ENCODE measurements at places on chromosomes 1 and 21.
A peak's percentile ranks its signal among the peaks of the same experiment; 100 is the strongest.

DNA sequence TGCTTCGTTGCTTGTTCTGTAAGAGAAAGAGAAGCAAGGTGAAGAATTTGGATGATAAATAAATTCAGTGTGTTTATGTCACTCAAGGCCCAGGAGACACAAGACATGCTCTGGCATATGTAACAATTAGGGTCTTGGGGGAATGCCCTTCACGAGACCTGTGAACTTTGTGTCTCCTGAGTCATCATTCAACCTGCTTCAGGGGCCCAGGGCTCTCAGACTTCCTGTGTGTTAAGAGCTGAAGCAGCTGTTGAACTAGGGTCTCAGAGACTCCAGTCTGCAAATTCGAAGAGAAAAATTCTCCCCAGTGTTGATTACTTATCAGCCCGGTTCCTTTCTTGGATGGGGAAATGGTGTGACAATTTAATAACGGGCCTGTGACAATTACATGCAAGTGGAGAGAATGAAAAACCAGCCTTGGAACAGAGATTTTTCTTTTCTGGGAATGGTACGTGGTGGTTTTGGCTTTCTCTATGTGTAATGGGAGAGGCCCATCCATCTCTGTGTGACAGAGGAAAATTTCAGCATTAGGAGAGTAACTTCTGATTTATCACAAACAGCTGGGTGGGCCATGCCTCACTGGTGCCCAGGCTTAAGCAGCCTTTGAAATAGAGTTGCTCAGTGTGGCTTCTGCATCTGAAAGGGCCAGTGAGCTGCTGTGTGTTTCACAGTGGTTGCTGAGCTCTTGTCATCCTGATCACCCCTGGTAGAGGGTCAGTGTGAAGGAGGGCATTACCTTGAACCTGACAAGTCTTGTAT lies 22.4 kb downstream of the HUNK start:
- DNase-seq, result no peak

DNA sequence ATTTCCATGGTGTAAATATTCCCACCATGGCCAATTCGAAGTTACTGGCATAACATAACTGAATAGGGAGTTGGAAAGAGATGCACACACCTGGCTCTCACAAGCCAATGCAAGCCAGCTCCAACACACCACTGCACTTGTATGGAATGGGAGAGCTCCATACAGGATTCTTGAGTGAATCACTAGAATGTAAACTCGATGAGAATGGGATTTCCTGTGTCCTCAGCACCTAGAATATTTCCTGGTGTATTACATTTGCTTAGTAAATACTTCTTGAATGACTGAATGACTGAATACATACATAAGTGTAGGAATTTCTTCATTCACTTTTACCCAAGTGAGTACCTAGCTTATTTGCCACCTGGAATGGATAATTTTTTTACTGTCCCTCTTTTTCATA lies 16.2 kb upstream of the PPIE start:
- no peak for DNase-seq

DNA sequence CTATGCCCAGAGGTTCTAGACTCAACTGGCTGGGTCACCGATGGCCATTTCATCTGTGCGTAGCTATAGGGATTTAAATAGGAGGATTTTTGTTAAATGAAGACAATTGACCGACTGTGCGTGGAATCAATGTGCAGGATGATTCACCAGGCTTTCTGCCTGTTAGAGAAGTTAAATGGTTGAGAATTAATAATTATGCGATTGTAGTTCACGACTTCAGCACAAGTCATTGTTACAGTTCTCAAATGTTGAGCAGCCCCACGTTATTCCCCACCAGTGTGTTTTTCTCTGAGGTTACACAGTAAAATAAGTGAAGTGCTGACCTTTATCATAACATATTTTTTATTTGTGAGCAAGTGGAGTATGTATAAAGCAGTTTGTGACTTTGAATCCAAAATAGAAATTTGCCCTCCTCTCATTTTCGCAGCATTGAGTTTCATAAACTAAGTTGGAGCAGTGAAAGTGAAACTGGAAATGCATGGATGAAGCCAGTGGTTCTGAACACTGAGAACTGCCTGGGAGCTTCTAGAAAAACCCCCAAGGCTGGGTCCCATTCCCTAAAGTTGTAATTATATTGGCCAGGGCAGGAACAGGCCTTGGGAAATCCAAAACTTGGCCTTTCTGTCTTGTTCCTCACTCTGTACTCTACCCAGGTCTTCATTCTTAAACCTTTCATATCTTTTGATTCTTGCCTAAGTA lies 102.6 kb downstream of the GALNT2 start:
- DNase-seq, result no peak

DNA sequence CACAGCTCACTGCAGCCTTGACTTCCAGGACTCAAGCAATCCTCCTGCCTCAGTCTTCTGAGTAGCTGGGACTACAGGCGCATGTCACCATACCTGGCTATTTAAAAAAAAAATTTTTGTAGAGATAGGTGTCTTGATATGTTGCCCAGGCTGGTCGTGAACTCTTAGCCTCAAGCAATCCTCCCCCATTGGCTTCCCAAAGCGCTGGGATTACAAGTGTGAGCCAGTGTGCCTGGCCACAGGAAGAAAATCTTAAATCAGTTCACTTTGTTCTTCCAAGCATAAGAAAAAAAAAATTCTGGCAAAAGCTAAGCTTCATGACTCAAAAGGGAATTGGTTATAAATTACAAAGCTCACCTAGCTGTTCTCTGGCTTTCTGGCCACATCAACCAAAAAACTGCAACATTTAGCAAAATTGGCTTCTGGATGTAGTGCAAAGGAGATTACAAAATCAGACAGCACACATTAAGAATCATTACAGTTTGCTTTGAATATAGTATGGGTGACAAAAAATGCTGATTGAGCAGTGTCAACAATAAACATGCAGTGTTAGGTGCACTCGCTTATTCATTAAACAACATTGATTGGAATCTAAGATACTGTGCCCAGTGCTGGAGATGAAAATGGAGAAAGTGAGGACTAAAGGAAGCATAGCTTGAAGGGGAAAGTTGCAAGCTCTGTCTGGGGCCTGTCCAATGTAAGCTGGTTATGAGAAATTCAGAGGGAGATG lies 76.7 kb downstream of the KCTD3 start:
- no peak for DNase-seq

GRCh38 chr21:45248301-45248892 lies 39.3 kb downstream of the POFUT2 start:
- DNase-seq, result no peak

GRCh38 chr1:212453156-212453857 lies 20.6 kb downstream of the NENF start:
- no peak for DNase-seq

- DNase-seq, result no peak
These were observed 36.1 kb downstream of the BEND5 start for GRCh38 chr1:48740621-48741020.

DNA sequence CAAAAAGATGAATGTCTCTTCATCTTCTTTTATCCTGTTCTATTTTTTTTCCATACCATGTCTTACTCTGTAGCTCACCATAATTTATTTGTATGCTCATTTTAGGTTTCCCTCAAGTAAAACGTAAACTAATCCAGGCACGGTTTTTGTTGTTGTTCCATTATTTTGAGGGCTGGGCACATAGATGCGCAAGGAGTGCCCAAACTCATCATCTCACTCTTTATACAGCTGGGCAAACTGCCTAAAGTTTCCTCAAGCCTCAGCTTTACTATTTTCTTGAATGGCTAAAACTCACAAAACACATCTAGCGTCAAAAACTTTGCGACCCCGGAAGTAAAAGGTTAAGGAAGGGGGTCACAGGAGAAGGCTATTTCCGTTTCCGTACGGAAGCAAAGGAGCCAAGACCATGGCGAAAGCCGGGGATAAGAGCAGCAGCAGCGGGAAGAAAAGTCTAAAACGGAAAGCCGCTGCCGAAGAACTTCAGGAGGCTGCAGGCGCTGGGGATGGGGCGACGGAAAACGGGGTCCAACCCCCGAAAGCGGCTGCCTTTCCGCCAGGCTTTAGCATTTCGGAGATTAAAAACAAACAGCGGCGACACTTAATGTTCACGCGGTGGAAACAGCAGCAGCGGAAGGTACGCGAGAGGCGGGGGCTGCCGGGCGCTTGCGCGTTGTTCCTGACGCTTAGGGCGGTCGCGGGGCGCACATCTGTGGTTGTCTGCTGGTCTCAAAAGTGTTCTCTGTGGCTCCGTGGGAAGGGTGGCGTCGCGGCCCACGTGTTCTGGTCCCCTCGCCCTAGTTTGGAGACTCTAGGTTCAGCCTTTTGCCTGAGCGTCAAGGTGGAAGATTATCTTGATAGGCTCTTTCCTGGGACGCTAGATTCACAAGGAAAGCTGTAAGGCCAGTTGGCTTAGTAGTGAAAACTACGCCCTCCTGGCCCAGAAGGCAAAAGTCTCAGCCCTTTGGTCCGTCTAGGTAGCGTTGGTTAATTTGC lies at the start of gene RPF1:
Gene RPF1, plus strand, starts transcription at position 391 of the 993 bp plus-strand sequence. Its CDS starts 16 bp downstream, at position 407.
- DNase-seq, result peak; percentile 33

DNA sequence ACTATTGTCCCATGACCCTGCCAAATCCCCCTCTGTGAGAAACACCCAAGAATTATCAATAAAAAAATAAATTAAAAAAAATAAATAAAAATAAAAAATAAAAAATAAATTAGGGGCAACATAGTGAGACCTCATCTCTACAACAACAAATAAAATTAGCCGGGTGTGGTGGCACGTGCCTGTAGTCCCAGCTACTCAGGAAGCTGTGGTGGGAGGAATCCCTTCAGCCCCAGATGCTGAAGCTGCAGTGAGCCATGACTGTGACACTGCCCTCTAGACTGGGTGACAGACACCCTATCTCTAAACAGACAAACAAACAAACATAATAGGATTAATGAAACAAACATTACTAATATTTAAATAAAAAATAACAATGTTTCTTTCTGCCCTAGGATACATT lies 34.3 kb downstream of the MRPL37 start:
- DNase-seq, result no peak

- no peak for DNase-seq
These were observed 11.8 kb upstream of the F3 start for GRCh38 chr1:94553323-94553730.

DNA sequence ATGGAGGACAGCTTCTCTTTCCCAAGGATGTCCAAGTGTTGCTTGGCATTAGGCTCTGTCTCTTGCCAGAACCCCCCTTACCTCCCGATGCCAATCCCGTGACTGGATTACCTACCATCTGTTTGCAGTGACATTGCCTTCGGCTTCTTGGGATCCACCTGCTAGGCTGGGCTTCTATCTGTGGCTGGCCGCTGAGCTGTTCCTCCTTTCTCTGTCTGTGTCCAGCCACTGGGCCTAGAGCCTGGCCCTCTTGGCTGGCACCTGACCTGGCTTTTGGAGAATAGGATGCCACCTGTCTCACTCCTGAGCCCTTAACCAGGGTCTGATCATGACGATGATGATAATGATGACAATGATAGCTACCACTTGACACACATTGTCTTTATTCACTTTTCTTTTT lies 41.6 kb upstream of the STUM start:
- DNase-seq, result no peak

- DNase-seq, result no peak
These were observed 5.1 kb upstream of the FABP3 start for GRCh38 chr1:31378001-31378400.

DNA sequence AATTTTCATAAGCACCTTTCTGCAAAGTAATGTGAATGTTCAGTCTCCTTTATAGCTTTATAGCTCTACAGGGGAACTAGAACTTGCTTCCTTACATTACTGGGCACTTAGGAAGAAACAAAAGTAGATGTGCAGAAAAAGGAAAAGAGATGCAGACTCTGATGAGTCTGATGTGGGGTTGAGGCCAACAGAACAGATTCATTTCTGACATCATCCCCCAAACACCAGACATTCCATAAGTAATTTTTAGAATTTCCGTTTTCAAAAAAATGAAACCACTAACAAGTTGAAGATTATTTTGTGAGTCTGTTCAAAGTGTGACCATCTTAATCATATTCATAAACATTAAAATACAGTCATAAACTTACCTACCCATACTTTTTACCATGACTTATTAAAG lies 96.0 kb downstream of the NRIP1 start:
- DNase-seq, result no peak

DNA sequence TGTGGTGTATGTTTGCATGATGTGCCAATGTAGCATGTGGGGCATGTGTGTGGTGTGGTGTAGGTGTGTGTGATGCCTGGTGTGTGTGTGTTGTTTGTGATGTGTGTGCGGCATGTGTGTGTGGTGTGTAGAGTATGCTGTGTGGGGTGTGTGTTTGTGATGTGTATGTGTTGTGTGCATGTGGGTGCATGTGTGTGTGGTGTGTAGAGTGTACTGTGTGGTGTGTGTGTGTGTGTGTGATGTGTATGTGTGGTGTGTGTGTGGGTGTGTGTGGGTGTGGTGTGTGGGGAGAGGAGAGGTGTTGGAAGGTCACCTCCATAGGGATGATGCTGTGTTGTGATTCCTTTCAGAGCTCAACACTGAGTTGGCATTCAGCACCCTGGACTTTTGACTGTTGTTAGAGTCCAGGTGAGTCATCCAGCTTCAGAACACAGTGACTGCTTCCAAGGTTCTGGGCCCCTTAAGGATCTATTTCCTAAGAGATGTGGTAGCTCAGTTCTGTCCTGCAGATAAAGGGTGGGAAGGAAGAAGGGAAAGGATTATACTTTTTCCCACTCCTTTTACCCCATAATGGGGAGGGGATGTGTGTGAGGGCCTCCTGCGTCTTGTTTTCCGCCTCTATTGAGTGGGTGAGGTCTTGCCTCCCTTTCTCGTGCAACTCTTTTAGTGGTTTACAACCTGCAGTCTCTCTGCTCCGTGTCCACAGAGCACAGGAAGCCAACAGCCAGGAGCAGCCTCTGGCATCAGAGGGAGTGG lies 47.6 kb downstream of the RHOU start:
- DNase-seq, result no peak

- no peak for DNase-seq
These were observed 26.5 kb downstream of the OLIG1 start for GRCh38 chr21:33096426-33096825.

GRCh38 chr21:40481764-40482163 lies 365.2 kb downstream of the DSCAM start:
- no peak for DNase-seq

GRCh38 chr1:59199719-59200376 lies 97.0 kb upstream of the FGGY start:
- DNase-seq, result no peak

GRCh38 chr1:241895013-241895412 lies 47.0 kb downstream of the EXO1 start:
- DNase-seq, result no peak

DNA sequence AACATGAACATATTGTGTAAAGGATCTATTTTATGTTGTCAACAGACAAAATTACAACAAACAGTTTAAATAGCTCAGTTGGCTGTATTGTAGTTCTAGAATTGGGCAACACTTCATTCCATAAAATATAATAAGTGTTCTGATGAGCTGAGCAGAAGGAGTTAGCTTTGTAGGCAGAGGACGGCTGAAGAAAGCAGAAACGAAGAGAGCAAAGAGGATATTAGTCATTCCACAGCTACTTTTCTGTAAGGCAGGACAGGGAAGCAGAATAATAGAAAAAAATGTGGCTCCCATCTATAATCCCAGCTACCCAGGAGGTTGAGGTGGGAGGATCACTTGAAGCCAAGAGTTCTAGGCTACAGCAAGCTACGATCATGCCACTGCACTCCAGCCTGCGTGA lies 20.2 kb upstream of the IVNS1ABP start:
- no peak for DNase-seq

GRCh38 chr1:61395146-61395800 lies 312.9 kb downstream of the NFIA start:
- no peak for DNase-seq

GRCh38 chr1:81712425-81712824 lies 88.3 kb upstream of the ADGRL2 start:
- no peak for DNase-seq

All from activated naive CD4-positive, alpha-beta T cell (primary cell).